ENCODE measurements at places on chromosomes 6 and 20. TPM values are rescaled to one million over a fixed set of nuclear protein-coding genes. Genes with fewer than 3 reads are reported as not detected.
A peak's percentile ranks its signal among the peaks of the same experiment; 100 is the strongest.

BTNL2 gene
- not detected for total RNA-seq

MOXD1 gene
- total RNA-seq, result not detected

BFSP1 gene
- 0.22 TPM for total RNA-seq

PRR18 gene
- total RNA-seq, result 0.04 TPM

- no peak for DNase-seq
- H3K27me3 ChIP-seq, result no peaks in the 10 kb centered on the region
- no peaks in the 10 kb centered on the region for H3K36me3 ChIP-seq
- no peak overlapping the region for H3K4me3 ChIP-seq
- no peak overlapping the region for H3K27ac ChIP-seq
- no peaks in the 10 kb centered on the region for H3K4me1 ChIP-seq
Observed at GRCh38 chr6:6193221-6193745, 127.2 kb downstream of the F13A1 start.

DNA sequence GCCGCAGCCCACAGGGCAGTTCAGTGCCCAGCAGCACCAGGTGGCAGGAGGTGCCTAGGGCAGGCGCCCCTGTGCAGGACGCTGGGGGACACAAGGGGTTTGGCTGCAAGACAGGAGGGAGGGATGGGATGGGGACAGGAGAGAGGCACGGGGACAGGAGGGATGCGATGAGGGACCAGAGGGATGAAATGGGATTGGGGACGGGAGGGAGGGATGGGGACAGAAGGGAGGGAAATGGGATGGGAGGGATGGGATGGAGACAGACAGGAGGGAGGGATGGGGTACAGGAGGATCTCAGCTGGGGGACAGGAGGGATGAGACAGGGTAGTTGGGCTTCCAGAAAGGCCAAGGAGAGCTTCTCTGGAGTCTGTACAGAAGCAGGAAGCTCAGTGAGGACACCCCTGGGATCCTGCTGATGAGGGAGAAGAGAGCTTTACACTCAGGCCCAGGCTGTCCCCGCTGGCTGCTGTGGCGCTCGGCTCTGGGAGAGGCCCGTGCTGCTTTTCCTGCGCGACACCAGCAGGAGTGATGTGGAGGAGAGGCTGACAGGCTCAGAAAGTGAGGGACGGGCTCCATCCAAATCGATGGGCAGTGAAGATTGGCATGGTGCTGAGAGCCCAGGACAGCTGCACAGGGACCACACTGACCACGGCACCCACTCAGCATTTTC lies 400.8 kb downstream of the SMOC2 start:
- H3K36me3 ChIP-seq, result no peaks in the 10 kb centered on the region
- H3K27me3 ChIP-seq, result peaks cover 54% of the 10 kb centered on the region
- no peaks in the 10 kb centered on the region for H3K4me1 ChIP-seq
- no peak overlapping the region for H3K27ac ChIP-seq
- no peak for DNase-seq
- no peak overlapping the region for H3K4me3 ChIP-seq

DNA sequence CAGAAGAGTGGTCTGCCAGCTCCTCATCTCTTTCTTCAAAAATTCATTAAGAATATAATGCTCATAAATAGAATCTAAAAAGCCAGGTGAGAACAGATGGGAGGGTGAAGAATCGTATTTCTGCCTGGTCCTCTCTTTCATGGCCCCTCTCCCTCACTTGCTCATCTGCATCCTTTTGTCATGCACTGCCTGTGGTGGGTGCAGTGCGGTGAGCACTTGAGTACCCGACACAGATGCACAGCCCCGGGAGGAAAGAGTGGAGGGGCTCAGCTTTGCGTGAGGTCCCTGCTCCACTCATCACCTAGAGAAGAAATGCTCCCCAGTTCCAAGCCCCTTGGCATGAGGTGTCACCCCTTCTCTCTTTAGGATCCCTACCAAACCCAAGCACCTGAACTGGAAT lies 58.1 kb upstream of the GLP1R start:
- H3K36me3 ChIP-seq, result no peaks in the 10 kb centered on the region
- H3K4me1 ChIP-seq, result no peaks in the 10 kb centered on the region
- DNase-seq, result no peak
- no peak overlapping the region for H3K4me3 ChIP-seq
- H3K27ac ChIP-seq, result no peak overlapping the region

DNA sequence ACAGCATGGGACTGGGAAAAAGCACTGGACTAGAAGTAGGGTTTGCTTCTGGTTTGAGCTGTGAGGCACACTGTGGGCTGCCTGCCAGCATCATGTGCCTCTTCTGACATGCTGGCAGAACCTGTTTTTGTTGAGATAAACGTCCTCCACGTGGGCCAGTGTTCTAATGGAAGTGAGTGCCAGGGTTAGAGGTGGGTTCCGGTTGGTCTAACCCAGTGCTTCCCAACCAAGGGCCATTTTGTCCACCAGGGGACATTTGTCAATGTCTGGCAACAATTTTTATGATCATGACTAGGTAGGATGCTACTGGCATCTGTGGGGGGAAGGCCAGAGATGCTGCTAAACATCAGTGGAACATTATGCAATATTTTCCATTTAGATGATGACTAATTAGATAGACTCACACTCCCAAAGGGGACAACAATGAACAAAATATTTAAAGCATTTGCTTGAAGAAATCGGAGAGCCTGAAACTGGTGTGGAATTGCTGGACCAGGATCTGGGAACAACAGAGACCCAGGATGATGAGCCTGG lies 7.8 kb upstream of the APMAP start:
- 0 out of 3 replicates have a peak, but pooled peaks cover 8% of the 10 kb centered on the region for H3K27me3 ChIP-seq
- no peaks in the 10 kb centered on the region for H3K4me1 ChIP-seq
- no peak for DNase-seq

DNA sequence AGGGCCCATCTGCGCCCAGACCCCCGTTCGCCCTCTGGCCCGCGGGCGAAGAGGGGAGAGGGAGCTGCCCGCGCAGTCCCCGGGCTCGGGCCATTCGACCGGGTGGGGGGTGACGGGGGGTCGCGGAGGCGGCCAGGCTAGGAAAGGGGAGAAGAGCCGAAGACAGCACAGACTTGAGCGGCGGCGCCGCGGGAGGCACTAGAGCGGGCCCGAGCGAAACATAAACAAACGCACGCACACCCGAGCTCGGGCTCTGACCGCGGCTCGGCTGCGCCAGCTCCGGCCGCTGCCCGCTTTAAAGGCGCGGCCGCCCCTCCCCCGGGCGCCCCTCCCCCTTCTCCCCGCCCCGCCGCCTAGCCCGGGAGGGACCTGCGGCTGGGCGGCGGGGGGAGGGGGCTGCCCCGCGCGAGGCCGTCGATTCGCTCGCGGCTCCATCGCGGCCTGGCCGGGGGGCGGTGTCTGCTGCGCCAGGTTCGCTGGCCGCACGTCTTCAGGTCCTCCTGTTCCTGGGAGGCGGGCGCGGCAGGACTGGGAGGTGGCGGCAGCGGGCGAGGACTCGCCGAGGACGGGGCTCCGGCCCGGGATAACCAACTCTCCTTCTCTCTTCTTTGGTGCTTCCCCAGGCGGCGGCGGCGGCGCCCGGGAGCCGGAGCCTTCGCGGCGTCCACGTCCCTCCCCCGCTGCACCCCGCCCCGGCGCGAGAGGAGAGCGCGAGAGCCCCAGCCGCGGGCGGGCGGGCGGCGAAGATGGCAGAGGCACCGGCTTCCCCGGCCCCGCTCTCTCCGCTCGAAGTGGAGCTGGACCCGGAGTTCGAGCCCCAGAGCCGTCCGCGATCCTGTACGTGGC lies at the start of gene FOXO3:
Gene FOXO3, plus strand, starts transcription at position 455 of the 846 bp plus-strand sequence. Its CDS starts 292 bp downstream, at position 747.
- H3K4me1 ChIP-seq, result peaks cover 53% of the 10 kb centered on the region
- H3K4me3 ChIP-seq, result peak within 1 kb of the TSS; percentile 99
- H3K27me3 ChIP-seq, result no peaks in the 10 kb centered on the region
- no peaks in the 10 kb centered on the region for H3K36me3 ChIP-seq
- H3K27ac ChIP-seq, result peak within 1 kb of the TSS; percentile 86

GRCh38 chr6:117992856-117993255 lies 85.8 kb downstream of the SLC35F1 start:
- no peaks in the 10 kb centered on the region for H3K27me3 ChIP-seq
- H3K36me3 ChIP-seq, result no peaks in the 10 kb centered on the region
- H3K4me3 ChIP-seq, result no peak overlapping the region
- H3K4me1 ChIP-seq, result no peaks in the 10 kb centered on the region
- DNase-seq, result no peak

- H3K4me3 ChIP-seq, result no peak overlapping the region
- H3K4me1 ChIP-seq, result no peaks in the 10 kb centered on the region
- DNase-seq, result peak; percentile 50
- peaks cover 85% of the 10 kb centered on the region for H3K36me3 ChIP-seq
- H3K27ac ChIP-seq, result no peak overlapping the region
- no peaks in the 10 kb centered on the region for H3K27me3 ChIP-seq
Observed at GRCh38 chr20:58907320-58908137, 55.0 kb downstream of the GNAS start.

GRCh38 chr20:5000263-5001173 lies 792 bp downstream of the SLC23A2 start:
- no peaks in the 10 kb centered on the region for H3K36me3 ChIP-seq
- DNase-seq, result peak; percentile 54
- H3K27ac ChIP-seq, result peak overlapping the region; percentile 45
- peak overlapping the region; percentile 92 for H3K4me3 ChIP-seq
- peaks cover 68% of the 10 kb centered on the region for H3K4me1 ChIP-seq

DNA sequence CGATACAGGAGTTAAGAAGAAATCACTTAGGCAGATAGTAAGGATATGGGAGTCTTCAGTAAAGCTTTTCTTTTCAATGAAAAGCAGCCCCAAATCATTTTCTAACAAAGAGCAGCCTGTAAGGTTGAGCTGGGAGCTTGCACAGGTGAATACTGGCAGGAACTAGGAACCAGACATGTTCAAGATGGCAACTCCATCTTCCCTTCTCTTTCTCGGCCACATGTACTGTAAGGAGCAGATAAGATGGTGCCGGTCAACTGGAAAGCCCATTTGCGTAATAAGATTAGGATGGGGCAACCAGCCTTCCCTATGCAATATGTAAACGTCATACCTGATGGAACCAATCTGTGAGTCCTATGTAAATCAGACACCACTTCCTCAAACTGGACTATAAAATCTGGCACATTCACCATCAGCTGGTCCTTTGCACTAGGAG lies 46.2 kb upstream of the RNGTT start:
- H3K27ac ChIP-seq, result no peak overlapping the region
- H3K4me1 ChIP-seq, result peaks cover 49% of the 10 kb centered on the region
- H3K4me3 ChIP-seq, result no peak overlapping the region
- DNase-seq, result no peak
- H3K27me3 ChIP-seq, result peaks cover 4% of the 10 kb centered on the region

GRCh38 chr20:47263080-47263464 lies 93.4 kb downstream of the ZMYND8 start:
- H3K27me3 ChIP-seq, result no peaks in the 10 kb centered on the region
- H3K36me3 ChIP-seq, result peaks cover 97% of the 10 kb centered on the region
- peaks cover 26% of the 10 kb centered on the region for H3K4me1 ChIP-seq
- no peak for DNase-seq

DNA sequence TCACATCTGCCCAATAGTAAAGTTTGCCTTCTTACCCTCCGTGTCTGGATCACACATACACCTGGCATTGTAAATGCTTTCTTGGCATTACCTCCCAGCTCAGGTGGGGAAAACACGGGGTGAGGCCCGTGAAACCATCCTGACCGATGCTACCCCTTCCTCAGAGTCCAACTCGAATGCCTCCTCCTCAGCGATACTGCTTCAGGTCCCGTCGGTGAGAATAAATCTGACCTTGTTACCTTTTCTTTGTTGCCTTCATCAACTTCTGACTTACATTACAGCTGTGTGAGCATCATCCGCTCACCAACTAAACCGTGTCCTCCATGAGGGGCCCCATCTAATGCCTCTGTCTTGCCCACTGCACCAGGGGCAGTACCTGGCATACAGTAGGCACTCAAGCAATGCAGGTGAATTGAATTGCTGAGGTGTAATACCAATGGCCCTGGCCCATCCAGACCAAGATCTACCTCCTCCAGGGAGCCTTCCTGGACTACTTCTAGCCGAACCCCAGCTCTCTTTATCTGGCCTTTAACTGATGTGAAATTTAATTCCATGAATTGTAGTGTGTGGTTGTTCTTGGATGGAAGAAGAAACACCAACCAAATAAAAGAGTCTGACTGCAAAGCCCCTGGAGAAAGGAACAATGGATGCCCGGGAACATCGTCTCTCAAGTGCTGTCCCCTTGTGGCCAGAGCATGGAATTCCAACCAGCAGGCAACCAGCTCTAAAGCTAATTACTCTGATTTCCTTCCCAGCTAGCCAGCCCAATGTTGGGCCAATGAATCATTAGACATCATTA lies 141.5 kb downstream of the ANKRD60 start:
- peak; percentile 51 for DNase-seq
- no peak overlapping the region for H3K4me3 ChIP-seq
- no peaks in the 10 kb centered on the region for H3K36me3 ChIP-seq
- H3K4me1 ChIP-seq, result no peaks in the 10 kb centered on the region
- H3K27ac ChIP-seq, result no peak overlapping the region

DNA sequence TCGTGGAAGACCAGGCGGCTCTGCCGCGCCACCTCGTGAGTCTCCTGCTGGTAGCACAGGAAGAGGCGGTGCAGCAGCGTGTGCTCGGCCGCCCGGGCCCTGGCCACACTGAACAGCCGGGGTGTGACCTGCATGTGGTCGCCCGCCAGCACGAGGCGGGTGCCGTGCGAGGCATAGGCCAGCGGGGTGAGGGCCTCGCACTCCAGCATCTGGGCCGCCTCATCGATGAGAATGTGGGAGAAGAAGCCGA lies 7.0 kb downstream of the HELZ2 start:
- no peak overlapping the region for H3K4me3 ChIP-seq
- H3K36me3 ChIP-seq, result no peaks in the 10 kb centered on the region
- no peaks in the 10 kb centered on the region for H3K4me1 ChIP-seq
- no peaks in the 10 kb centered on the region for H3K27me3 ChIP-seq

DNA sequence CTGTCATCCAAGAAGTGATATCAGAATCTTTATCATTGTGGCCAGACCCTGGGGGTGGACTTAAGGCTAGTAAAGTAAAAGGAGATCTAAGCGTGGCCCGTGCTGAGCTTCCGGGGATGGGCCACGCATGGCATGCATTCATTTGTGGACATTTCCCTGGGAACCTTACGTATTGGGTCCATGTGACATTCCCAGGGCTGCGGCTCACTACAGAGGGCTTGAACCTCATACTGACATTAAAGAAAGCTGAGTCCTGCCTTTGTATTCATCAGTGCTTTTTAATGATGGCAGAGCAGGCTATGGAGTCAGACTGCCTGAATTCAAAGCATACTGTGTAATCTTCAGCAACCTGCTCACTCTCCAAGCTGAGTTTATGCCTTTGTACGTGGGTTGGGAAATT lies 152.2 kb upstream of the AFDN start:
- H3K4me3 ChIP-seq, result no peak overlapping the region
- no peaks in the 10 kb centered on the region for H3K27me3 ChIP-seq
- H3K27ac ChIP-seq, result peak overlapping the region; percentile 96
- peaks cover 98% of the 10 kb centered on the region for H3K4me1 ChIP-seq
- H3K36me3 ChIP-seq, result no peaks in the 10 kb centered on the region

GRCh38 chr6:3088968-3089367 lies 20.7 kb downstream of the RIPK1 start:
- H3K4me1 ChIP-seq, result no peaks in the 10 kb centered on the region
- H3K27ac ChIP-seq, result no peak overlapping the region
- no peak for DNase-seq
- no peaks in the 10 kb centered on the region for H3K27me3 ChIP-seq
- H3K4me3 ChIP-seq, result no peak overlapping the region

DNA sequence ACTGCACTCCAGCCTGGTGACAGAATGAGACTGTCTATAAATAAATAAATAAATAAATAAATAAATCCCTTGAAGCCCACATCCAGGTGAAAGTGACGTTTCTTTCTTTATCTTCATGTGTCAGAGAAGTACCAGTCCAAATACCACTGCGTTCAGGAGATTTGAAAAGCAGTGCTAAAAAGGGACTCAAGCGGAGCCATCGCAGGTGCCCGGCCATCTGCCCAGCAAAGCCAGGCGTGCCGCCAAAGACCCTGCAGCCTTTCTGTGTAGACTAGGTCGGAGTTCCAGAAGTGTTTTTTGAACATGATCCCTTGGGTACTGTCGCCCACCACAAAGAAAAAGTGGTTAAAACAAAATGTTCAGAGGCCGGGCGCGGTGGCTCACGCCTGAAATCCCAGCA lies 65.7 kb upstream of the CEP85L start:
- H3K36me3 ChIP-seq, result no peaks in the 10 kb centered on the region
- H3K27me3 ChIP-seq, result no peaks in the 10 kb centered on the region
- H3K27ac ChIP-seq, result no peak overlapping the region
- H3K4me3 ChIP-seq, result no peak overlapping the region
- no peak for DNase-seq

Data from HepG2 (cell line).